ENCODE measurements at places on chromosomes 3 and 15. TPM values are rescaled to one million over a fixed set of nuclear protein-coding genes. Genes with fewer than 3 reads are reported as not detected.

OR4M2 gene
- total RNA-seq, result not detected

ZBTB47 gene
- total RNA-seq, result 5.2 TPM

SEMA7A gene
- 38.1 TPM for total RNA-seq

TUSC2 gene
- total RNA-seq, result 34.9 TPM

ABHD17C gene
- 19.2 TPM for total RNA-seq

LRTM1 gene
- total RNA-seq, result not detected

SAMMSON gene
- not detected for total RNA-seq

GRCh38 chr3:21826416-21826815 is 75.4 kb upstream of the ZNF385D start:
- no peak for DNase-seq

- DNase-seq, result no peak
Observed at GRCh38 chr15:74274470-74275038, 38.4 kb downstream of the CCDC33 start.

GRCh38 chr15:51842852-51843737 is 13.6 kb downstream of the TMOD3 start:
- DNase-seq, result peak; percentile 58

- DNase-seq, result no peak
Observed at GRCh38 chr15:86054338-86054737, 25.3 kb upstream of the AGBL1 start.

DNA sequence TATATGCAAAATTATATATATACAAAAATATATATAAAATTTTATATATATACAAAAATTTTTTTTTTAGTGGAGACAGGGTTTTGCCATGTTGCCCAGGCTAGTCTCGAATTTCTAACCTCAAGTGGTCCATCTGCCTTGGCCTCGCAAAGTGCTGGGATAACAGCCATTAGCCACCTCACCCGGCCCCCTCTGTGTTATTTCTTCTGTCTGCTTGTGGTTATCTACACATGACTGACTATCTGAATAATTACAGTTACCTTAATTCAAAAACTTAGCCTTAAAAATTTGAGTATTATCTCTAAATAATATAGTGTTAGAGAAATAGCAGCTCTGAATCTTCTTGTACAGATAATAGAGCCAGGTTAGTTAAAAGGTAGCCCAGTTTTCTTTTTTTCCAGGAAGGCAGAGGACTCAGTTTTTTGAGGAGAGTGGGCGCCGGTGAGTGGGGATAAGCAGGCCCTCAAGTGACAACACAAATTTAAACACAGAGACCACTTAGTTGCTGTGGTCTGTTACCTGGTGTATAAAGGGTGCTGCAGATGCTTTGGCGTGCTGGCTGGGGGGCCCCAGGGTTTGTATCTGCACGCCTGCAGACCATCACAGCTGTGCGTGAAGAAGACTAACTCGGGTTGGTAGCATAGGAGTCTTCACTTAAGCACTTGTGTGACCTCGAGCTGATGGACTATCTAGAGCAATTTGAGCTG is 83.7 kb downstream of the TRAK1 start:
- DNase-seq, result no peak

DNA sequence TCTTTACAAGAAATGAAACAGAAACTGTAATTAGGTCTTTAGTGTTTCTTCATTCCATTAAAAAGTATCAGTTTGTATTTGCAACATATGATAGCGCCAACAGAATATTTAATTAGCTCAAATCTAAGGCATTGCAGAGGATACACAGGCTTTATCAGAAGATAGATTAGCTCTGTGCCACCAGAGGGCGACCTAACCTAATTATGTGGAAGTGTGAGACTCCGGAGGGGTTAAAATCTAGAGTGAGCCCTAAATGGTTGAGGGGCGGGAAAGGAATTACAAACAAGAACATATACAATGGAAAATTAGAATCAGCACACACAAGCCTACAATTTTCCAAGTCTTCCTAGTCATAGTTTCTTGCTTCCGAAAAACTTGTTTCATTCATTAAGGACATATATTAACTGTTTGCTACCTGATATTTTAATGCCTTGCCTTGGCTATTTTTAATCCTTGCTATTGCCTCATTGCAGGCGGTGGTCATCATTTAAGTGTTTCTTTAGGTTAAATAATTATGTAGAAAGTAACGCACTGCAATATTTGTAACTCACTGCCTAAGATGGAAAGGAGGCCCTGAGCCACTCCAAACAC is 18.0 kb upstream of the RYR3 start:
- DNase-seq, result peak; percentile 50

GRCh38 chr3:157775446-157775845 is 272.2 kb upstream of the VEPH1 start:
- DNase-seq, result no peak

DNA sequence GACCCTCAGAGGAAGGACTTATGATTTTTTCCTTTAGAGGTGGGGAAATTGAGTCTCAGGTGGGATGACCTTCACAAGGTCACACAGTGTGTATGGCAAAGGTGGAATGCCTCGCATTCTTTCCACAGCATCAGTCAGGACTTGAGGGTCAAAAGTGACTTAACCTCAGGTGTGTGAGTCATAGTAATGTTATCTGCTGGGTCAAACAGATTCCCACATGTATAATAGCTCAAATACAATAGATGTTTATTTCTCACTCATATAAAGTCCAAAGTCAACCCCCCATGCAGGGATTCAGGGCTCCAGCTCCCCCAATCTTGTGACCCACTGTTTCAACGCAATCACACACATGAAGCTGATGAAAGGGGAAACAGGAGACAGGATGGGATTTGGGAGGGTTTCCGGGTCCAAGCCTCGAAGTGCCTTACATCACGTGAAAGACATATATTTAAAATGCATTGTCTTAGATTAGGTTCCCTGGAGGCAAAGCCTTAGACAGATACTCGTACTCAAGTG is 34.0 kb upstream of the CCDC174 start:
- DNase-seq, result peak; percentile 30

GRCh38 chr3:169362301-169362700 is 301.2 kb downstream of the MECOM start:
- DNase-seq, result no peak
